Suprapubic skin (tissue), 4 donors: ENCODE measurements at places on chromosomes 3 and 15. TPM values are rescaled to one million over a fixed set of nuclear protein-coding genes. Genes with fewer than 3 reads are reported as not detected.

DAZL gene
- total RNA-seq = not detected

EPHB3 gene
- 119 TPM for total RNA-seq

PAK6 gene
- 145 TPM for total RNA-seq

DNA sequence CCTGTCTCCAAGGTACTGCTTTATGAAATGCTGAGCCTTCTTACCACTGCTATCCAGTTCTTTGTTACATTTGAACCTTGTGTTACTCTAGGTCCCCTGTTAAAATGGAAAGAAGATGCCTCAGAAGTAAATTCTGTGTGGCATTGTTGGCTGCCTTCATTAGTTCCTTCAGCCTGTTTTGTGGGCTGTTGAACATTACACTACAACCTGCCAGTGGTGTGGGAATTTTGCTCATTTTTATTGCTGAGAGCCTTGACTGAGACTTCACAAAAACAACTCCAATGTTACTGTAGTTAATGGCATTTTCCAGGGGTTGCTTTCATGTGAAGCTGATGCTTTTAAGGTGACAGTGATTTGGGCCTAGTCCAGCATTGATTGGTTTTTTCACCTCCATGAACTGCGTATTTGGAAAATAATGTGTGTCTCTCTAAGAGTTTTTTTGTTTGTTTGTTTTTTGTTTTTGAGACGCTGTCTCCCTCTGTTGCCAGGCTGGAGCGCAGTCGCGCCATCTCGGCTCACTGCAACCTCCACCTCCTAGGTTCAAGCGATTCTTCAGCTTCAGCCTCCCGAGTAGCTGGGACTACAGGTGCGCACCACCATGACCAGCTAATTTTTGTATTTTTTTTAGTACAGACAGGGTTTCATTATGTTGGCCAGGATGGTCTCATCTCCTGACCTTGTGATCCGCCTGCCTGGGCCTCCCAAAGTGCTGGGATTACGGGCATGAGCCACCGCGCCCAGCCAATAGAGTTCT lies 4.3 kb downstream of the MAPK6 start:
- DNase-seq = no peak

DNA sequence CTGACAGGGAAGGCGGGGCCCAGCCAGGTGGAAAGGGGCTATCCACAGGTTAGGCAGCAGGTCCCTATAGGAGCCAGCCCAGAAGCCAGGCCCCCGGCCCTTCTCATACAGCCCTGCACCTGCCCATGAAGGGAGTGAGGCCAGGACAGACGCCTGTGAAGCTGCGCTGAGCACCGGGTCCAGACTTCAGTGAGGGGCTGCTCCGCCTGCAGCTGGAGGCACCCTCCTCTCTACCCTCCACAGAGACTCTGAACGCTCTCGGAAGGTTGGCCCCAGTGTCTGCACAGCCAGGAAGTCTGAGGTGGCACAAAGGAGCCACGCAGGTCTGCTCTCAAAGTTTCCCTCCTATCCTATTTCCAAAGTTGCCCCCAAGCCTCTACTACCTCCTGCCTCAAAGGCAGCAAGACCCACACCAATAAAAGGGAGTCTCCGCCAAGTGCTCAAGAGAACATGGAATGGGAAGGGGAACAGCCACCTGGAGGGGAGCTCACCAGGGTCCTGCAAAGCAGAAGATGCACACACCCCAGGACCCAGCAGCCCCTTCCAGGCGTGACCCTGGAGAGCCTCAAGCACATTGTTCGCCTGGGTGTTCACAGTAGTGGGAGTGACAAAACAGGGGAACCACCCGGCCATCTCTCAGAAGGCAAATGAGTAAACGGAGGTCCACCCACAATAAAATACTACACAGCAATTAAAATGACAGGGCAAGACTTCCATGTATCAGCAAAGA lies 19.5 kb downstream of the XXYLT1 start:
- DNase-seq = no peak

GRCh38 chr15:43789409-43789808 lies 2.7 kb upstream of the SERF2 start:
- no peak for DNase-seq

DNA sequence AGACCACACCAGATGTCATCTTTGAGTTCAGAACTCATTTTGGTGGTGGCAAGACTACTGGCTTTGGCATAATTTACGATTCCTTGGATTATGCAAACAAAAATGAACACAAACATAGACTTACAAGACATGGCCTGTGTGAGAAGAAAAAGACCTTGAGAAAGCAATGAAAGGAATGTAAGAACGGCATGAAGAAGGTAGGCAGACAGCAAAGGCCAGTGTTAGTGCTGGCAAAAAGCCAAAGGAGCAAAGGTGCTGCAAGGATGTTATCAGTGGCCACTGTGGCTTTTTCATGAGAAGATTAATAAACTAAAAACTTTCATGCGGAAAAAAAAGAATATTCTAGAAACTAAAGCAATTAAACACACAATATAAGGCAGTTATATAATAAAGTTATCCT lies 21.9 kb downstream of the AAGAB start:
- no peak for DNase-seq

- no peak for DNase-seq
Measured at GRCh38 chr15:80787316-80787715, 8.1 kb downstream of the CEMIP start.

DNA sequence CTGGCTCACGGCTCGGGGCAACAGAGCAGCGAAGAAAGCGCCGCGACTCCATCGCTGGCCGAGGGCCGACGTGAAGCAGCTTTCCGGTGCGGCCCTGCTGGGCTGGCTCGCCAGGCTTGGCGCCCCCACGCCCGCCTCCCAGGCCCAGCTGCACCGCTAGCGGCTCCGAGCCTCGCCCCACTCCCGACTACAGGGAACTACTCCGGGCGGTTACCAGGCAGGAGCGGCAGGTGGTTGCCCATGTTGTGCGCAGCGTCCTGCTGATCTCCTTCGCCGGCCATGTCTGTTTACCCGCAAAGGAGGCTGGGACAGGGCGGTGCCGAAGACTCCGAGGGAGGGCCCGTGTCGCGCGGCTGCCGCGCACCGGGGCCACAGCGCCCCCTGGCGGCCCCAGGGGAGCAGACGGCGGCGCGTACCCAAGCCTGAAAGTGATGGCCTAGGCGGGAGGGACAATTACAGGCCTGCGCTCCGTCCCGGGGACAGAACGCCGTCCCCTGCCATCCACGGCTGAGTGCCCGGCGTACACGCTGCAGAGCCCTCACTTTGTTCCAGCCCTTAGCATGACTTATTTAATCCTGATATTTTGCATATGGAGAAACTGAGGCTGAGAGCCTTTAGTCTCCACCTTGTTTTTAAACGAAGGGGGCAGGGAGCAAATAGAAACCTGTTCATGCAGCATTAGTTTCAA lies at the start of gene CRBN:
Gene CRBN (minus strand): TSS at position 285 of the 688 bp plus-strand sequence. CDS start 4 bp downstream, at position 281.
- DNase-seq = peak; percentile 92

DNA sequence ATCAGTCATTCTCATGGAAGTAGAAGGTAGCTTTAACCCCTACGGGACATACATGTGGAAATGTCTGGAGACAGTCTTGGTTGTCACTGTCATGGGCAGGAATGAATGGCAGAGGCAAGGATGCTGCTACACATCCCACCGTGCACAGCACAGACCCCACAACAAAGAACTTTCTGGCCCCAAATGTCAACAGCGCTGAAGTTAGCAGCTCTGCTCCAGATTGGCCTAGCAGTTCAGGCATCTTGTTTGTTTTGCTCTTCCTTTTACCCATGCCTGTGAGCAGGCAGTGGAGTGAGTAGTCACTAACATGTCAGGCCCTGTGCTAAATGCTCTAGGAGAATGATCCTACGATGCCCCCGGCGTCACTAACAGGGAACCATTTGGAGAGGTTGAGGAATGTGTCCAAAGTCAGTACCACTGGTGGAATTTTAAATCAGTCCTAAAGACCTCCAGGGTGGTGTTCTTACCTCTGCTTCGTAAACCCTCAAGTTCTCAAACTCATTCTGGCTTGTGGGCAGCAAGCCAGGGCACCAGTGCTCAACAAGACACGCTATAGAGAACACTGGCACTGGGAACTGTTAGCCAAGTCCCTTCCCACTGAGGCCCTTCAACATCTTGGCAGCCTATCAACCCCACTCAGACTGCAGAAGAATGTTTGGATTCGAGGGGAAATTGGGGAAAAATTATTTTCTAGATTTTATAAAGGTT lies 142.2 kb downstream of the FOXP1 start:
- DNase-seq = no peak
